ENCODE measurements at places on chromosomes 3 and 15.

GRCh38 chr3:24086617-24087404, 141.7 kb downstream of the NR1D2 start:
- DNase-seq = peak; percentile 40

GRCh38 chr3:4407941-4408340, 59.1 kb downstream of the SUMF1 start:
- DNase-seq = no peak

GRCh38 chr15:79897380-79897678, 515 bp upstream of the MTHFS start:
- DNase-seq = no peak

GRCh38 chr3:172138792-172139507, 99.6 kb downstream of the FNDC3B start:
- no peak for DNase-seq

DNA sequence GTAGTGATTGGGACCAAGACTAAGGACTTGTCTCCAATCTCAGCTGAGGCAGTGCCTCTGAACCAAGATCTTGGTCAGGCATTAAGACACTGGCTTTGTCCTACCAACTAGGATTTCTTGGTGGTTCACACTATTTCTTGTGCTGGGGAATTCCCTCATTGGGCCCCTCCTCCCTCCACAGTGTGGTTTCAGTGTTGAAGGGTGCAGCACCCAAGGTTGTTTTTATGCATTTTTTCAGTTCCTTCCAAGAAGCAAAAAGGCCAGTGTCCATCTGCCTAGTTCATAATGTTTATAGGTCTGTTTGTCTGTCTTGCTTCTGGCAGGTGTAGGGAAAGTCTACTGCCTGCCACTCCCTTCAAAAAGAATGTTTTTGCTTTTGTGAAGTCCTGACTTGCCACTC, 10.6 kb upstream of the ITPKA start:
- DNase-seq = no peak

- no peak for DNase-seq
Measured at GRCh38 chr15:81781395-81781794, 264.4 kb downstream of the MEX3B start.

DNA sequence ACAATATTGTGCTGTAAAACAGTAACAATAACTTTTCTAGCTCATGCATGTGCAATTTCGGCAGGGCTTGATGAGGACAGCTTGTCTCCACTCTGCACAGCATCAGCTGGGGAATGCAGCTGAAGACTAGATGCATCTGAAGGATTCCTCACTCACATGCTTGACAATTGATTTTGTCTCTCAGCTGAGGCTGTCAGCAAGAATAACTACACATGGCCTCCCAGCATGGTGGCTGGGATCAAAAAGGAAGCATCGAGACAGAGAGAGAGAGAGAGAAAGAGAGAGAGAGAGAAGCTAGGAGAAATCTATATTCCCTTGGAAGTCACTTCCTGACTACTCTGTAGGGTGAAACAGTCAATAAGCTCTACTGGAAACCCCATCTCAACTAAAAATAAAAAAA, 487.1 kb downstream of the PLOD2 start:
- DNase-seq = no peak

- DNase-seq = peak; percentile 83
Measured at GRCh38 chr15:45200001-45200798, 12.4 kb upstream of the SHF start.

GRCh38 chr3:13372126-13372525, 48.0 kb downstream of the NUP210 start:
- DNase-seq = no peak

DNA sequence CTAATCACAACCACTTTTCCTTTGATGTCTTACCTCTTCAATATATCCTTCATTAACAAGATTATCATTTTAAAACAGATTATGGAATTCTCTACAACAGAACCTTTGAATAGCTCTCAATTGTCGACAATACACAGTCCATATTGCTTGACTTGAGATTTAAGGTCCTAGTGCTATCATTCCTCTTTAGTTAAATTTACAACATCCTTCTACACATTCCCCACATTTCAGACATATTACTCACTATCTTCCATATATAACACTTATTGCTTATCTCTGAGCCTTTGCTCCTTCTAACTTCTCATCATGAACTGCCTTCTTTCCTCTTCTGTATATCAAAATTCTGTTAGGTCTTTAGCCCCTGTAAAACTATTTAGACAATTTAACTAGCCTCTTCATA, 247.0 kb downstream of the STXBP5L start:
- DNase-seq = no peak

GRCh38 chr3:44436181-44436580, 41.3 kb downstream of the ZNF445 start:
- DNase-seq = peak; percentile 28

GRCh38 chr3:37888421-37888820, 26.7 kb downstream of the CTDSPL start:
- DNase-seq = no peak
